ENCODE measurements at places on chromosomes 6 and 20.

DNA sequence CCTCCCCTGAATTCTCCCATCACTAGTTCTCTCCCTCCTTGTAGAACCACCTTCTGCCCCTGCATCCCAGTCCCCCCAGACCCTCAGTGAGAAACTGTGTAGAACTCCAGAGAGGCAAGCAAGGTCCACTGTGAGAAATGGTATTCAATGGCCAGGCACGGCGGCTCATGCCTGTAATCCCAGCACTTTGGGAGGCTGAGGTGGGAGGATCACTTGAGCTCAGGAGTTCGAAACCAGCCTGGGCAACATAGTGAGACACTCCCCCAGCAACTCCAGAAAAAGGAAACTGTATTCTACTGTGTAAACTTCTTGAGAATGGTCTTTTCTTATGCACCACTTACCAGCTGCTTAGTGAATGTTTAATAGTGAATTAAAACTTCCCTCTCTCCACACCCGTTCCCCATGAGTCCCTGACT is 8.2 kb upstream of the CD83 start:
- no peak for DNase-seq

GRCh38 chr6:3794092-3794491 is 42.6 kb upstream of the PXDC1 start:
- DNase-seq = no peak

DNA sequence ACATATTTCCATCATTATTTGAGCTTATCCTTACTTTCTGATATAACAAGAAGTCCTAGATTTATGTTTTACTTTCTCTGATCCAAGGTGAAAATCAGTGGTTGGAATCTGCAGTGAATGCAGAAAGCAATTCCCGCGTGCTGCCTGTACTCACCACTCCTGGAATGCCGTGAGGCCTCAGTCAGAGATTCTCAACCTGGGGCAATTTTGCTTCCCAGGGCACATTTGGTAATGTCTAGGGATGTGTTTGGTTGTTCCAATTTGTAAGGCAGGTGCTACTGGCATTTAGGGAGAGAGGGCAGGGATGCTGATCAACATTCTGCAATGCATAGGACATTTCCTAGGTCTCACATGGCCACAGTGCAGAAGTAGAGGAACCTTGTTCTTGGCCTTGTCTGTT is 23.9 kb downstream of the CST4 start:
- DNase-seq = no peak

DNA sequence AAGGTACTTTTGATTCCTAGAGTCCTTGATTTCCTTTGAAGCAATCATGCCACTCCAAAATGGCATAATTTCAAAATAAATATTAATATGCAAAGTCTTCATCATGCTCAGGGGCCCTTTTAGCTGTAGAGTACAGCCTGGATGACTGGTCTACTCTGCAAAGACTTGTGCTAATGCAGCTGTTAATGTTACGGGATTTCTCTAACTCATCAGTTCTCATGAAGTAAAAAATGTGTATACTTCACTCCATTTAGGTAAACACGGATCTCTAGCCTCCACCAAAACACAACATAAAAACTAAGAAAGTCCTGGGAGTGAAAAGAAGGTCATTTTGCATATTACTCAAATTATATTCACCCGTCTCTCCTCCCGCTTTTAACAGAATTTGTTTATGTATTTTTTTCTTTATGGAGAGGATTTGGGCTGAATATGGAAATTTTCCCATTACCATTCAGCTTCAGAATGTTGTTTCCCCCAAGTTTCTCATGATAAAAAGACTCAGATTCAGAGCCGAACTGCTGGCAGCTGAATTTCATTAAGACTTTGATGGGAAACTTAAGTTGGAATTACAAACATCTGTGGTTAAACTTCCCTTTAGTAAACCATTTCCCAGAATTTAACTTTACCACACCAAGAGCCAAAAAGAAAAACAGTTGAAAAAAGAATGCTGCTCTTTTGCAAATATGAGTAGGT is 8.7 kb downstream of the LAMA4 start:
- no peak for DNase-seq

DNA sequence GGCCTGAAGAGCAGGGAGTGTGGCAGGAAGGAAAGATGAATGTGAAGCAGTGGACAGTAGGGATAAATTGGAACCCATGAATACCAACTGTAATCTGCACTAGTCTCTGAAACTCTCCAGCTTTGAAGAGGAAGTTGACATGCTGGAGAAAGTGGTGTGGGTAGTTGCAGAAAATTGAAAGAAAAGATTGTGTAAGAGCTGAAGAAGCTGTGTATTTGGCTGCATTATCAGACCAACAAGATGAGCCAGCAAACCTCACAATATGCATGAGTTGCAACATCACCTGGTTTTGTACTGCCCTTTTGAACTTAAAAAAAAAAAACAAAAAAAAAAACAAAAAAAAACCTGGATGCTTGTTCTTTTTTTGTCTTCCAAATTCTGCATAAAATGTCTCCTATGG is 921.9 kb upstream of the EYS start:
- no peak for DNase-seq

DNA sequence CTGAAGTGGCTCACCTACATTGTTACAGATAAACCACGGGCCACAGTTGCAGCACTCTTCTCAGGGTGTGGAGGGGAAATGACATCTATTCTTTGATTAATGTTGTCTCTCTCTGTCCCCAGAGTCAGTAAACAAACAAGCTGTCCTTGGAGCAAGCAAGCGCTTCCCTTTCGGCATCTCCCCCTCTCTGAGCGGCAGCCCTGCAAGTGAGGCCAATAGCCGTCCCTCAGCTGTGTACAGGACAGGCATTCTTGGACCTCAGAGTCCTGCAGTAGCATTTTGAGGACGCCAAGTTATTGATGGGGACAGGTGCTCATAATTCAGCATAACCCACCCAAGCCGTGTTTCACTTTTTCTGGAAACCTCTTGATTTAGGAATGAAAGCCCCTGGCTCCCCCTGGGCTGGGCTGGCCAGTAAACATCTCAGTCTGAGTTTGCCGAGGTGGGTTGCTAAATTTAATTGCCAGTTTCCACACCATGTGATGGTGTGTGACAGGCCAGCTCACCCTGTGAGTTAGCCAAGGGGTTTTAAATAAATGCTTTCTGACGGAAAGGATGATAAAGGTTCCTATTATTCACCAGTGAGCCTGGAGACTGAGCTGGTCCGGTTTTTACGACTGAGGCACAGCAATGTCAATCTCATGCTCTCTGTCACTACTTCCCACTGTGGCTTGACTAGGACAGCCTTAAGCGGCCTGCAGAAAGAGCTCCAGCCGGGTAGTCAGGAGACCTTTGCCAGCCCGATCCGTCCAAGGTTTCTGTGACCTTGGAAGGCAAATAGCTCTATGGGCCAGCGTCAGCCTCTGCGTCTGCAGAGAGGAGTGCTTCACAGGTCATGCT is 214.8 kb upstream of the RREB1 start:
- no peak for DNase-seq

DNA sequence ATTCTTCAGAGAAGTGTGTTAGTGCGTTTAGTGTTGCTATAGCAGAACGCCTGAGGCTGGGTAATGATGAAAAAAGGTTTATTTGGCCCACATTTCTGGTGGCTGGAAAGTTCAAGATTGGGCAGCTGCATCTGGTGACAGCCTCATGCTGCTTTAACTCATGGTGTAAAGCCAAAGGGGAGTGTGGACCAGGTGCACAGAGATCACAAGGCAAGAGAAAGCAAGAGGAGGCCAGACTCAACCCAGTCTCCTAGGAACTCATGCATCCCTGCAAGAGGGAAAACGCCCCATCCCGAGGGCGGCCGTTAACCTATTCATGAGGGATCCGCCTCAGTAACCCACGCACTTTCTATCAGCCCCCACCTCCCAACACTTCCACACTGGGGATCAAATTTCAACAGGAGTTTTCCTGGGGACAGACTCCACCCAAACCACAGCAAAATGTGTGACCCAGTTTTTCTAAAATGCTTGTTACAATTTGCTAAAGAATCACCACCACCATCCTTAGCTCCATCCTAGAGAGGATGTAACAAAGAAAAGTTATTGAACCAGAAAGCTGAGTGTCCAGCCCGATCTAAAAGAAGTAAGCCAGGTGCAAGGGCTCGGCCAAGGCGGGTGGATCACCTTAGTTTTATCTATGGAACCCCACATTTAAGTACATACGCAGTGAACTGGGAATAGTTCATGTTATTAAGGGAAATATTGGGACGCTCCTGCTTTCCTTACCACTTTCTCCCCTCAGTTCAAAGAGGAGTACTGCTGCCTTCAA is 164.8 kb downstream of the QKI start:
- DNase-seq = no peak

DNA sequence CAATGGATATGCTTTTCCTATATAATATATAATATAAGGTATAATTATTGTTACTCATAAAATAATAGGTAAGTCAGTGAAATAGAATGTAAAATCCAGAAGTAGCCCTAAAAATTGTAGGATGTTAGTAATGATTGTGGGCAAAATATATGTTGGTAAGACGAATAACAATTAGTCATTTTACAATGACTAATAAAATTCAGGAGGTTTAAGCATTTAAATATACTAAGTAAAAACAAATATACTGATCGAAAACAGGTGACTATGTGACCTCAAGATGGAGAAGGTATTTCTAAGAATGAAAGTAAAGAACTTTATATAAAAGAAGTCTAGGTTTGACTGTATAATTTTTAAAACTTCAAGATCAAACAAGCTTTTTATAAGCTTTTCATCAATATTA is 28.9 kb downstream of the FUCA2 start:
- DNase-seq = no peak

Data from GM12891 (cell line).